Stimulated activated CD8-positive, alpha-beta memory T cell treated with anti-CD3 and anti-CD28 coated beads, Interleukin-7, amount 100 ng/mL, for 1 hour (primary cell): ENCODE measurements at places on chromosomes 1 and 21.

- DNase-seq = no peak
Observed at GRCh38 chr1:19365721-19366120, 53.6 kb downstream of the SLC66A1 start.

DNA sequence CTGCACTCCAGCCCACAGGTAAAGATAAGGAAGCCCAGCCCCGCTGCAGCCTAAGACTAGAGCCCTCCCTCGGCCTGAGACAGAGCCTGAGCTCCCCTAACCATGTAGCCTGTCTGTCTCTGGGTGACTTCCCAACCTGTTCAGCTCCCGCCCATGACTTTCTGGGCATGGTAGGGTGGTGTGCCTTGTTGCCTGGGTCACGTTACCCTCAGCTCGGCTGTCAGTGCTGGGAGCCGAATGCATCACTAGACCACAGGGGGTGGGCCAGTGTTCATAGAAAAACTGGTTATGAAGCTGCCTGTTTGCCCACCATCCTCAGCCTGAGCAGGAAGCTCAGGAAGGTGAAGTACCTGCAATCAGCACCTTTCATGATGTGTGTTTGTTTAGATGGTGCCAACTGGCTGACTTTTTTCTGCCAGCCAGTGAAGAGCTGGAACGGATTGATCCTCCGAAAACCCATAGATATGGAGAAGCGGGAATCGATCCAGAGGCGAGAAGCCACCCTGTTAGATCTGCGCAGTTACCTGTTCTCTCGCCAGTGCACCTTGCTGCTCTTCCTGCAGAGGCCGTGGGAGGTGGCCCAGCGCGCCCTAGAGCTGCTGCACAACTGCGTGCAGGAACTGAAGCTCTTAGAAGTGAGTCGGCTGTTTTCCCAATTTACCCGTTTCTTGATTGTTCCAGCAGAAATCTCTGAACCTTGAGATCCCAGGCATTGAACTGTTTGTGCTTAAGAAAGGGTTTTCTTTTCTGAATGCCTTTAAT is 43.9 kb upstream of the PWP2 start:
- no peak for DNase-seq

GRCh38 chr1:23947366-23947765 is 12.3 kb upstream of the PNRC2 start:
- DNase-seq = no peak

DNA sequence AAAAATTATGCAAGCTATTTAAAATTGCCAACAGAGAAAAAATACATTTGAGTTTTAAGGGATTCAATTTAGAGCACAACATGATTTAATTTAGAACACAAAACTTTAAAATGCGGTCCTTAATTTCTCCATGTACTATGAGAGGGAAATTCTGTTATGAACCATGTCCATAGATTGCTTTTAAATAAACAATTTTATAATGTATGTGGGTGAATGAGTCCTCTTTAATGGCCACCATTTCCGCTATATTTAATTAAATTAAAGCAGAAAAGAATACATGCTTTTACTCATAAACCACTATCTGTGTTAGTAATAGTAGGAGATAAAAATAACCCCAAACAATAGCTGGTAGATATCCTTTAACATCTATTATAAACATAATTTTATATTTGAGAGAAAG is 914.6 kb downstream of the LTN1 start:
- no peak for DNase-seq

- no peak for DNase-seq
Observed at GRCh38 chr21:14479241-14479786, 66.8 kb downstream of the SAMSN1 start.

DNA sequence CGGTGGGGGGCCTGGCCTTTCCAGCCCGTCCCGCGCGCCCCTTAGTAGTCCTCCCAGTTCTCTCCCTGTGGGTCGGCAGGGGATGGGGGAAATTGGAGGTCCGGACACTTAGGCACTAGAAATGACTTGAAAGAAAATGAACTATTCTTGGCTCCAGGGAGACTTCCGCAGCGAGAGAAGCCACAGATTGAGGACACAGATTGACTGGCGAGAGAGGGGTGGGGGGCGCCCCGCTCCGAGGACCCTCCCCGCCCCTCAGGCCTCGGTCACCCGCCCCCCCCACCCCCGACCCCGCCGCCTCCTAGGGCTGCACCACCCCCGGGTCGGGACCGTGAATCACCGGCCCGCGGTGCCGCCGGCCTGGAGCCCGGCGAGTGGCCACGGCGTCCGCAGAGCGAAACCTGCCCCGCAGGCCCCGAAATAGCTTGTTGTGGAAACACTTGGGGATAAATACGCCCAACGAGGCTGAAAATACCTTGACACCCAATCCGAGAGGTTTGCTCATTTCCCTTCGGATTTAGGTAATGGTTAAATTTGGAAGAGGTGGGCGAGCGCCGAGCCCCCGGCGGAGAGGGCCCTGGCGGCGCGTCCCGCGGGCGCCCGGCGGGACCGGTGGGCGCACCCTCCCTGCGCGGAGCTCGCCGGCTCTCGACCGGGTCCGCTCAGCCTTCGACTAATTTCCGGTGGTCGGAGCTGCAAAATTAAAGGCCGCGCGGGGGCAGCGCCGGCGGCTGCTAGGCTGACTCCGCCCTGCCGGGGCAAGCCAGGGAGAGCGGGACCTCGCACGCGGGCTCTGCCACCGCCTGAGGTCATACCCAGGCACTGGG is at the start of gene GFI1:
GFI1 (minus strand) TSS at position 675 of the 827 bp plus-strand sequence. CDS start 3,438 bp downstream, outside the sequence.
- DNase-seq = no peak

GRCh38 chr1:179955731-179956130 is 1.1 kb downstream of the CEP350 start:
- DNase-seq = no peak

- DNase-seq = no peak
Observed at GRCh38 chr1:17579951-17580939, 40.7 kb downstream of the ARHGEF10L start.

GRCh38 chr1:192559115-192560006 is 16.2 kb upstream of the RGS1 start:
- no peak for DNase-seq

DNA sequence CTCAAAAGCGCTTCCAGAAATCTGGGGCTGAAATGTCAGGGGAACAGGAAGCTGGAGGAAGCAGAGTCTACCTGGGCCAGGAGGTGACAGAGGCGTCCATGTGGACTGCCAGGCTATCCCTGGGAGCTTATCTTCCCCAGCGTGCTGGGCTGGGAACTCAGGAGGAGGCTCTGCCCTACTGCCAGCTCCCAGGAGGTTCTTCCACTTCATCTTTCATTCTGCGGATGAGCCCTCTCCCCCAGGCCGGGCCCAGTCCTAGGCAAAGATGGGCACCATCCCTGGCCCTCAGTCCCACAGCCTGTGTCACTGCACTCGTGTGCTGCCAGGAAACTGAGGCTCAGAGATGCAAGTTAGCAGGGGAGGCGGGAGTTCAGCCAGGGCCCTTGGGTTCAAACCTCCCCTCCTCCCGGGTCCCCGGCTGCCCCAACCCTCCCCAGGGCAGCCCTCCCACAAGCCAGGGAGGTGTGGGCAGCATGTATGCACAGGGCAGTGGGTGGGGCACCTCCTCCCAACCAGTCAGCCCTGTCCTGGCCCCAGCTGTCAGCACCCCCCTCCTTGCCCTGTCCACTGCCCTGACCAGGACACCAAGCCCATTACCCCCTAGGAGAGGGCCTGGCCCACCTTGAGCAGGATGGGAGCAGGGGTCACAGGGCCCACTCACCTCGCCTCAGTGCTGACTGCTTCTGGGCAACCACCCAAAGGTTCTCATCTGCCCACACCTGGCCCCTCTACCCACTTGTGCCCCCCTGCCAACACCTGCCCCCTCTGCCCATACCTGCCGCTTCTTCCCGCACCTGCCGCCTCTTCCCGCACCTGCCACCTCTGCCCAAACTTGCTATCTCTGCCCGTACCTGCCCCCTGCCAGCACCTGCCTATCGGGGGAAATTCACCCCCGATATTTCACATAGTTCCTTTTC is 226.0 kb downstream of the NPHP4 start:
- no peak for DNase-seq

DNA sequence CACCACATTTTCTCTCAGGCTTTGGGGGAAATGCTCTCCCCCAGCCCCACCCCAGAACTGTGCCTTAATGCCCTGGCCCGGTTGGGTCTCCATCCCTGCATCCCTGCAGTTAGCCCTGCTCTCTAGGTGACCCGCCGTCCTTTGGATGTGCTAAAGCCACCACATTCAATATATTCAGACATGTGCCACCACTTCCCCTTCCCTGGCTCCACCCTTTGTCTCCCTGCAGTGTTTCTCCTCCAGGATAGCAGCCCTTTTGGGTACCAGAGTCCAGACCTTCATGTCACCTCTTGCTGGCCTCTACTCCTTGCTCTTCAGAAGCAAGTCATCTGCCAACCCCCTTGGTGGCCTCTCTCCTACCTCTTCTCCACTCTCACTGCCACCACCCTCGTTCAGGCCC is 41.8 kb downstream of the RUNX1 start:
- no peak for DNase-seq

DNA sequence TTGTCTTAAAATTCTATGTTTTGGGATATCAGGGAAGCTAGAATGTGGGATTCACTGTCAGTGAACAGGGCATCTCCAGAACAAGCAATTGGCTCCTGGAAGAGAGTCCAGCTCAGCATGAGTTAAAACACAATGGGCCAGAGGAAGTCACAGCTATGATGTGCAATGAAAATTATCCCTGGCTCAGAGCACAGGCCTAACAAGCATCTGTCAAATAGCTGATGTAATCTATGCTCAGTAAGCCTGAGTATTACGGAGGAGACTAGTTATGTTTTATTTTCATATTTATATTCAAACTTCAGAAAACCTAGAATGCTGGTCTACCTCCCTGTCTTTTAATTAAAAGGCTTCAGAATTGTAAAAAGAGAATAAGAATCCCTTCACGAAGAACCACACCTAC is 41.6 kb downstream of the PARP1 start:
- no peak for DNase-seq

GRCh38 chr1:71222668-71223067 is 141.8 kb upstream of the ZRANB2 start:
- no peak for DNase-seq

- no peak for DNase-seq
Observed at GRCh38 chr1:159854116-159854692, 8.3 kb downstream of the VSIG8 start.

- no peak for DNase-seq
Observed at GRCh38 chr1:111856411-111857185, 100.9 kb downstream of the DDX20 start.

DNA sequence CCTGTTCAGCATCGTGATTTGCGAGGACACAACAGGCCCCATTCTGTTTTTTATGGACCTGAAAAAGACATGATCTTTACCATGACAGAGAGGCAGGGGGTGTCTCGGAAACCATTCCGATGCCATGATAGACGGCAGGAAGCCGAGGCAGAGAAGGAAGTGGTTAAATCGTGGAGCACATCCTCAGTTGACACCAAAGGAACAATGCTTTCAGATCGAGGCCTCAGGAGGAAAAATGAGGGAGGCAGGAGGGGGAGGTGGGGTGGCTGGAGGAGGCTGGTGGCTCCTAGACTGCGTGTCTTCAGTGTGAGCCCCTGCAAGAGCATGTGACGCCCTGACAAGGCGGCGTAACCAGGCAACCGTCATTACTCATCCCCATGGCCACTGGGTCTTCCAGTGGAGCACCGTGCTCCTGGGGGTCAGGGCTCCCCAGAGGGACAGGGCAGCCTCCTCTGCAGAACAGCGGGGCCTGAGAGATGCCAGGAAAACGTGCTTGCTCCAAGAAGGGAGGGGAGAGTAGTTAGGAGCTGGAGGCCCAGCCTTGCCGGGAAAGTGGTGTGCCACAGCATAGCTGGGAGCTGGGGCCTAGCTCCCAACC is 172.8 kb upstream of the TMEM51 start:
- DNase-seq = no peak

GRCh38 chr1:118338936-118339335 is 153.9 kb upstream of the SPAG17 start:
- no peak for DNase-seq

DNA sequence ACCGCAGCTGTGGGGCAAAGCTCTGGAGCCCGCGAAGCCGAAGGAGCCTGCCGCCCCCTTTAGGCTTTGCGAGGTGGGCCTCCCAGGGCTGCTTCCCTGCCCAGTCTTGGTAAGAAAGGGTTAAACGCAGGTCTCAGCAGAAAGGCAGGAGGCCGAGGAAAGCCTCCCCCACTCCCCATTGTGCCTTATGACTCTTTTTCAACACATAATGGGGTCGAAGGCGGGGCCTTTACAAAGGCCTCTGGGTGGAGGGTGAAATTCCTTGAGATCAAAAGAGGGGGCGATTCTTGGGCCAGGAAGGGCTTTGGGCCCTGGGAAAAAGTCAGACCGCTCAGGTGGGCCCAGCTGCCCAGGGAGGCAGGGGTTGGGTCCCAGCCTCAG is 880 bp downstream of the ALPL start:
- DNase-seq = no peak

- no peak for DNase-seq
Observed at GRCh38 chr1:150809651-150810050, 1.6 kb upstream of the CTSK start.

GRCh38 chr21:37204580-37204979 is 62.6 kb downstream of the VPS26C start:
- DNase-seq = no peak

DNA sequence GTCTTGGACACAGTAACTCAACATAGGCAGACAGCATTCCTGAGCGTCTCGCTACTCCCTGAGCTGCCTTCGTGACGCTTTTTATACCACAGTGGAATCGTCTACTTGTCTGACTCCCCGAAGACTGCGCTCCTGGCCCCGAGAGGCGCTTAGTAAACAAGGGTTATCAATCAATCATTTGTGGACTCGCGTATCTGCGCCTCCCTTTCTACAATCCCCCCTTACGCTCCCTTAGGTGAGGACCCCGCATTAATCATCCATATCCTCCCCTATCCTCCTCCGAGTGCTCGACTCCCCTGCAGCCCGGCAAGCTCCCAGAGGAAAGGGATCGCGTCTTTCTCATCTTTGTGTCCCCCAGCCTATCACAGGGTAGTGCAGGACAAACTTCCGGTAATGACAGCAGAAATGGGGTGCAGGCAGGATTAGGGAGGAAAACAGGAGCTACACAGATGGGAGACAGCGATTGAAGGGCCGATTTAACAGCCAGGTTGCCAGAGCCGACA is 522 bp downstream of the TMEM59 start:
- DNase-seq = peak; percentile 1

GRCh38 chr1:230737622-230738262 is 9.4 kb upstream of the CAPN9 start:
- no peak for DNase-seq

DNA sequence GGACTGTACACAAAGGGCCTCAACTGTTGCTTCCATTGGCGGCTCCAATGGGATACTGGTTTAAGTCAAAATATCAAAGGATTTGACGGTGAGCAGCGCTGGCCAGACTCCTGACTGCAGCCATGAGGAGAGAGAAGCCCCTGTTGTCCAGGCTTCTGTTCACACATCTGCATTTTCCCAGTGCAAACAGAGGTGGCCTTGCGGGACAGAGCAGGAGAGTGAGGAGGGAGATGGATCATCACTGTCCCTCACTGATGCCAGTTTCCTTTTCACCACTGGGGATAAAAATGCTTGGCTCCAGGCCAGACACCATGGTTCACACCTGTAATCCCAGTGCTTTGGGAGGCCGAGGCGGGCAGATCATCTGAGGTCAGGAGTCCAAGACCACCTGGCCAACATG is 69.2 kb downstream of the SETD4 start:
- no peak for DNase-seq

- no peak for DNase-seq
Observed at GRCh38 chr1:246364415-246364941, 142.6 kb downstream of the SMYD3 start.

GRCh38 chr1:229114850-229115365 is 156.0 kb upstream of the RAB4A start:
- DNase-seq = no peak
